ENCODE measurements at places on chromosomes 7 and 10.

GRCh38 chr10:56844978-56845529, 484.0 kb upstream of the ZWINT start:
- no peak for DNase-seq

DNA sequence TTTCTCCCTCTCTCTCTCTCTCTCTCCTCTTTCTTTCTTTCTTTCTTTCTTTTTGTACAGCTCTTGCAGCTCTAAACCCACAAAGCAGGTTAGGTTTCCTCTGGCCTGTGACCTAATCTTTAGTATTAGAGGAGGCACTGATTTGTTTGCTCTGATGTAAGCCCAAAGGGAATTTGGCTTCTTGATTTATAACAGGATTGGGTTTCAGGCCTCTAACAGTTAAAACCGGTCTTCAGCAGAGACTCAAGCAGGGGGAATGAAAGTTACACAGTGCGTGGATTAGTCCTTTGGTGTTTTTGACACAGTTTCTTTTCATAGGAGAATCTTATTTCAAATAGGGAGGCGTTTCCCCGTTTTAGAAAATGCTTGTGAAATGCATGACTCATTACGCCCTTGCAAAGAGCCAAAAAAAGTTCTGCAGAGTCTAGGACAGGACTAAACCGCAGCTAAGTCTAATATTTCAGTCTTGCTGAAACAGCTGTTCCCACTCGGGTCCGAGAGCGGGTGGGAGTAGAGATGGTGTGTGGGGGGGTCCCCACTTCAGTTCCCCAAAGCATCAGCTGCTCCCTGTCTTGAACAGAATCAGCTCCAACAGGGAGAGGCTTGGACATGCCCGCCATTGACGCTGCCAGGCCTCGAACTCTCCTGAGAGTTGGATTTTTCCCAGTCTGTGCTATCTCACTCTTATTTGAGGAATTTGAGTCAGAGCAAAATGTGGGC, 296.5 kb upstream of the PITRM1 start:
- no peak for DNase-seq

DNA sequence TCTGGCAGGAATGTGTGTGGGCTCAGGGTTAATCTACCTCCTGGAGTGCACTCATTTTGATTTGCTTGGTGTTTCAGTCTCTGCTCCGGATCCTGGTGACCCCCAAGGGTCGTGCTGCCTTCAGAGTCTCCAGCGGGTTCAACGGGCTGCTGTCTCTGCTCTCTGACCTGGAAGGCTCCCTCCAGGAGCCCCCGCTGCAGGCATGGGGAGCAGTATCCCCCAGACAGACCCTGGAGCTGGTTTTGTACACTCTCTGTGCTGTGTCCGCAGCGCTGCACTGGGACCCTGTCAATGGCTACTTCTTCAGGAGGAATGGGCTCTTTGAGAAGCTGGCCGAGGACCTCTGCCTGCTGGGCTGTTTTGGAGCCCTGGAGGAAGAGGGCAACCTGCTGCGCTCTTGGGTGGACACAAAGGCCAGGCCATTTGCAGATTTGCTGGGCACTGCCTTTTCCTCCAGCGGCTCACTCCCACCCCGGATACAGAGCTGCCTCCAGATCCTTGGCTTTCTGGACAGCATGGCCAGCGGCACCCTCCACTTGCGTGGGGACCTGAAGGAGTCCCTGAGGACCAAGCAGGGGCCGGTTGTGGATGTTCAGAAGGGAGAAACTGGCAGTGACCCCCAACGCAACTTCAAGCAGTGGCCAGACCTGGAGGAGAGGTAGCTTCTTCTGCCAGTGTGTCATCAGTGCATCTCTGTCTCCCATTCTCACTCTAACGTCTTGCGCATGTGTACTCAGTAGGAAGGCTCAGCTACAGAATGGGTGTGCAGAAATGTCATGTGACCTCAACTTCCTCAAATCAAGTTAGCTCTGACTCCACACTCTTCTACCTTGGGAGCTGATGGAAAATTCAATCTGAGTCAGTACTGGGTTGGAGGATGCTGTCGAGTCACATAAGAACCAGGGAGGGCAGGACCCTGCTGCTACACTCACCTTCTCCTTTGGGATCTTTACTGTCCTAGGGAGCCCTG, 58.5 kb downstream of the WDFY4 start:
- no peak for DNase-seq

GRCh38 chr7:93981480-93981874, 22.7 kb downstream of the BET1 start:
- no peak for DNase-seq

DNA sequence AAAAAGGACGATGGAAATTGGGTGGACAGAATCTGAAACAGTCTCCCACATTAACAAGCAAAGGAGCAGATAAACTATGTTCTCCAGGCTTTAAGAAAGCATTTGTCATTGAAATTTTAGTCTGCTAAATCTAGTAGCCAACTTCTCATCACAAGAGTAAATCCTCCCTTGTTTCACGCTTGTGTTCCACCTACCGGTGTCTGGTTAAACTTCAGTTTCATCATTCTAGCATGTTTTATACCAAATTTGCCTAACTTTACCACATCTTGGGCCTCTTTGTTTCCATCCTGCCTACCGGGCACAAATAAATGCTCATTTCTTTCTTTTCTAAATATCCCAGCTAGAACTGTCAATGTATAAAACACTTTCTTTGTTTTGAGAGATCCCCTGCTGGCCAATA, 5.8 kb downstream of the LIPA start:
- DNase-seq = no peak

DNA sequence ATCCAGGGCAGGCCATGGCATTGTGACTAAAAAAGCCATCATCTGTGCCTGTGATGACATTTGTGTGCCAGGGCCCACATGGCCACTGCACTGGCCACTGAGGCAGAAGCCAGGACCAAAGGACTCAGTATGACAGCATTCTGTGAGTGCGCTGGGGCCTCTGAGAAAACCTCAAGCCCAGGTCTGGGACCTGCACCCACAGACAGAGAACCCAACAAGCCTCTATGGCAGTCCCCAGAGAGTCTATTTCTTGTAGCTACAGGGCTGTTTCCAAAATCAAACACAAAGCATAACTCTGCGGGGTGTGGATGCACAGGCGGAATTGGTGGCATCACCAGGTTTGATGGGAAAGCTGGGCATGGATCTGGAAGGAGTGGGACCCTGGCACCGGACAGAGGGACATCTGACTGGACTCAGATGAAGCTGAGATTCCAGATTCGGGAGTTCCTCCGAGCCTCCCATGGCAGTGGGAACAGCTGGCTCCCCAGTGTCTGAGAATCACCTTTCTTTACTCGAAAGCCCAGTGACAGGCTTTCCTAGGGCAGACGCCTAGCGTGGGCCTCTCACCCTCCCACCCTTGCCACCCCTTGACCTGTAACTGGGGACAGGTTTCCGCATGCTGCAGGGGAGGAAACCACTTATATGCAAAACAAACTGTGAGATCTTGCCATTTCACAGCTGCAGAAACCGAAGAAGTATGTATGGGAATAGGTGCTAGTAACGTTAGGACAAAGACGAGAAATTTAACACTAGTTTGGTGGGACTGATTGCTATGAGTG, 70.6 kb upstream of the RHEB start:
- no peak for DNase-seq

- DNase-seq = no peak
Measured at GRCh38 chr7:20786779-20787659, at the start of gene SP8. Gene SP8, minus strand, starts transcription at chr7:20786886. Its CDS starts 88 bp downstream, at chr7:20786798.

- DNase-seq = no peak
Measured at GRCh38 chr7:149027611-149028345, 527 bp downstream of the PDIA4 start.

DNA sequence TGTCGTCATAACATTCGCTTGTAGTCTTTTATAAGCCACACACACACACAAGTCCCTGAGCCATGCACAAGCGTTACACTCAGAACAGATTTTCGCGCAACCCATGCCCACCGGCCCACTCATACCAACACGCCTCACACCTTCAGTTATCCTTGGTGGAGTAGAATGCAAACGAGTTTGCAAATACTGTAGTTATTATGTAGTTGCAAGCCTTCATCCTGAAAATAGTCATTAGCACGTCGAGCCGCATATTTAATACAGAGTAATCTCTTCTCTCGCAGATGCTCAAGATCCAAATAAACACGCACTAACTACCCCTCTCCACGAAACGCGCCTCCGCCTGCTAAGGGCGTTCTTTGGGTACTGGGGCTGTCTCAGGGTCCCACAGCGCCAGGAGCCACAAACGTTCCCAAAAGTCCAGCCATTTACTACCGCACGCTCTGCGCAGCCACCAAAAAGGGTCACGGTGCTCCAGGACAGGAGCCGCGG, 1.8 kb downstream of the NKX2-3 start:
- no peak for DNase-seq

GRCh38 chr7:13257661-13258060, 570.2 kb downstream of the ARL4A start:
- DNase-seq = no peak

DNA sequence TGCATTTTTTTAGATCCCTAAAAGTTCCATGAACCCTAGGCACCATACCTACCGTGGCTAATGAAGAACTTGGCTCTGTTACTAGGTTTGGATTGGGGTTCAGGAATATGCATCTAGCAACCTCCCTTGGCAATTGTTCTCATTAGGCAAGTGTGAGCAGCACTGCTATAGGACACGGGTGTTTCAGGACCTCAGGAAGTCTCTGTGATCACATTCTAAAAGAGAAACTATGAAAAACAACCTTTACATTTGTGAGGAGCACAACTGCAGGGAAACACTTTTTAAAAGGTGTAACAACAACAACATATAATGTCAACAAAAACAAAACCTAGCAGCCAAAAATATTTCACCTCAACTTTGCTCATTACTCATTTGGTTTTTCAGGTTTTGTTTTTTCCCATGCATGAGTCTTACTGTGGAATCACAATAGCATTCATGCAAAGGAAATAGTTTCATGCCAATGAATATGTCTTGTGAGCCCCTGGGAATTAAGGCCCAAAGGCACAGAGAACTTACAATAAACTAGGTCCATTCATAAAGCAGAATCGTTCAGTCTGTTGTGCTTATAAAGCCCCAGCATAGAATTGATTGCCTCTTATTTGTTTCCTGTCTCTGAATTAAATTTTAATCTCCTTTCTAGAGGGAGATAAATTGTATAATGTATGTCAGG, 255.7 kb upstream of the DGKB start:
- DNase-seq = no peak

- DNase-seq = no peak
Measured at GRCh38 chr10:125137601-125138438, 22.5 kb downstream of the CTBP2 start.

DNA sequence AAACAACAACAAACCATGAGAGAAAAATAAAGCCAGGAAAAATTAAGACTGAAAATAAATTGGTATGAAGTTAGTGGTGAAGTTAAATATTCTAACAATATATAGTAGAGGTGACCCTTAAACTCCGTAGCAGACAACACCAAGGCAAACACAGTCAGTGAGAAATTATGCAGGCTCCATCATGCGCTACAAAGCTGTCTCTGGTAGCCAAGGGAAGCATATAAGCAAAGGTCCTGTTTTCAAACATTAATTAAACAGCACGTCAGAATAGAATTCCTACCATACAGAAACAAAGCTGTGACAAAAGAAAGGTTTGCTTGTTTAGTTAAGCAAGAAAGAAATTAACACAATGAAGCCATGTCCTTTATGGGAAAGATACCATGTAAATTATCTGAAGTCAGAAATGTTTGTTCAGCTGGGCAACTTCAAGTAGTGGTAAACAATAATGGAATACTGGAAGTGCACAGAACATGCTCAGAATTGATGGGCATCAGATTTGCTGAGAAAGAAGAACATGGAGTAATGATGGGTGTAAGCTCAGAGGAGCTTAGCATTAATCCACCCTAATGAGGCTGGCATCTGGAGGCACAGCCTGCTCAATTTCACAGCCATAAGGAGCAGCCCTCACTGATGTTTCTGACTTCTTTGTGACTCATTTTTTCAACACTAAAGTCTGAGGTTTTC, 75.7 kb downstream of the IGF2BP3 start:
- no peak for DNase-seq

DNA sequence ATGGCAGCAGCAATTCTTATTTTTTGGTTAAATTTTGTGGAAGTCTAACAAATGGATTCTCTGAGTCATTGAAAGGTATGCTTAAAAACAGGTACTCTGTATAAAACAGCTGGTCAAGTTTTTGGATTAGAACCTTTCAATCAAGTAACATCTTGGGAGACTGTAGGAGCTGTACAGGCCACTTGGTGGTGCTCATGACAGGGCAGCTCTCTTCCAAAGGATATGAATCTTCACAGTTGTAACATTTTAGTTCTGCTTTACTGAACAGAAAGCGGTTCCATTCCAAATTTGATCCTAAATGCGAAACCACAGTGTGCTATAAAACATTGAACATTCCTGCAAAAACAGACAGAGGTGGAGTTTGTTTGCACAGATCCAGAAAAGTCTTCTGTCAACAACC, 44.5 kb upstream of the AGR3 start:
- DNase-seq = no peak

DNA sequence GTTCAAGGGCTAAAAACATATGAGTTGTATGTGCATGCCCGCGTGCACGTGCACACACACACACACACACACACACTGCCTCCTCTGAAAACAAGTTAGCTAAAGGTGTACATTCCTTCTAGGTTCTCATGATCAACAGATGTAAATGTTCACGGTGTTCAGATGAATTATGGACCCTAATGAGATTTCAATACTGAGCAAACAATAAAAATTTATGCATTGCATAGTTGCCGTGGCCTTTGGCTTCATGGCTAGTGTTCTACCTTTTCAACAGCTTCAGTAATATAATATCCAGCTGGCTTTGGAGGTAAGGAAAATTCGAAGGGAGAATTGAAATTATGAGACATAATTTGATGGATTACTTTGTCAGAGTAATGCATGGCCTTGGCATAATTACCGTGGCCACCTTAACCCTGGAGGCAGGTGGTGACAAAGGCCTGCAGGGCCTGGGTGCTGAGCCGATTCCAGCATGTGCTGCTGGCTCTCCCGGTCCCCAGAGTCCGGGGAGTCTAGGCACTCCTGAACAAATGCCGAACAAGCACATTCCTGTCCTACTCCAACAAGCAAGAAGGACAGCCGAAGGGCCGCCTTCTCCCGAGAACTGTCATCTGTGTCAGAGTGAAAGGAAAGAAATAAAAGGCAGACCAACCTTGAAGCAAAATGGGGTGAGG, 166.6 kb upstream of the TCF7L2 start:
- DNase-seq = no peak

- no peak for DNase-seq
Measured at GRCh38 chr10:49429458-49429857, 33.6 kb upstream of the DRGX start.

DNA sequence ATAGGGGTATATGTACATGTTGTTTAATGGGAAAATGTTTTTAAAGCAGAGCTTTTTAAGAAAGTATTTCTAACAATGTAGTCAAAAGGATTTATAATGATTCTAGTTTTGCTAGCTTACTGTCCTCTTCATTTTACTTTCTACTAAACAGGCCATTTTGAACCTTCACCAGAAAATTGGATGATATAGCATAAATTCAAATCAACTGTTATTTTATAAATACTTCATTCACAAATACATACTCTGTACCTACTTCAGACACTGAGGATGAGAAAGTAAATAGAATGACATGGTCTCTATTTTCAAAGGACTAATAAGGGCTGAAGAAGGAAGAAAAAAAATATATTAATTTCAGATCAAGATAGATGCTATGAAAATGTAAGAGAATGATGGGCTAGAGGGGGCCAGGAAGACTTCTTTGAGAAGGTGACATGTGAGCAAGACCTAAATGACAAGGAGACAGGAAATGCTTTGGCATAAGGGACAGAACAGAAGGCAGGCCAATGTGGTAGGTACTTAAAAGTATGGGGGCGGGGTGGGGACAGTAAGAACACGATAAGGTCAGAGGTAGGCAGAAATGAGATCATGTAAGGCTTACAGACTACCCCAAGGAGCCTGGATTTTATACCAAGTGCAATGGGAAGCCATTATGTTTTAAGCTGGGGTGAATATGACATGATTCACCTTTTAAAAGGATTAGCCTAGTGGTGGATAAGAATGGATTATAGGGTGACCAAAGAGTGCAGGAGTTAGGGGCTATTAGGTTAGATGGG, 5.2 kb downstream of the NAMPT start:
- DNase-seq = no peak
